Astrocyte of the cerebellum (primary cell): ENCODE measurements at places on chromosomes 12 and 14.

GRCh38 chr12:112859291-112859690 is 47.5 kb upstream of the OAS1 start:
- DNase-seq: no peak

- DNase-seq: peak; percentile 100
Observed at GRCh38 chr12:65656891-65657351, 167.4 kb upstream of the HMGA2 start.

DNA sequence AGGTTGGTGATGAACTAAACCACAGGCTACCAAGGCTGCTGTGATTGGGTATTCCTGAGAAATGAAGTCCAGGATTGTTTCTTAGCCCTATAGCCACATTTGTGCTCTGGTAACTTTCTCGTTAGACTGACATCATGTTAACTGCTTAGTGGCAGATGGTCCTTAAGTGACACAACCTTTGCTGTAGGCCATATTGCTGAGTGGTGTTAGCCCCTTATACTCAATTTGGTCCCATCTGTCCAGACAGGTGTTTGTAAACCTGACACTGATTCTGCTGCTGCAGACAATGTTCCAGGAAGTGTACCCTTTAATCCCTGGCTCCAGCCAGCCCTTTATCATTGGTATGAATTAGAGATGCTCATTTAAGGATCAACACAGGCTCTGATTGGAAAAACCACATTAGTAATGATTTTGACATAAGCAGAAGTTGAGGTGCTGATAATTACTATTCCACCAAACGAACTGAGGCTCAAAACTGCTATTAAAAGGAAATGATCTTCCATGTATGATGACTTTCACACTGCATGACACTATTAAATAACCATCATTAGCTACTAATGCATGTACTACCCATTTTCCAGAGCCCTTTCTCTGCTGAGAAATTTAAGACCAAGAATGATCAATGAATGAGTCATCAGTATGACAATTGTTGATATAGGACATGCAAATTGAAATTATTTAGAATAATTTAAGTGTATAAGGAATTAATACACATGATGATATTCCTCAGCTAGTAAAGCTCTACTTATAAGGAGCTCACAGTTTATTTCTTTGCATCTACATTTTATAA is 3.6 kb upstream of the SSTR1 start:
- no peak for DNase-seq

GRCh38 chr14:55370883-55371455 is 40.7 kb downstream of the ATG14 start:
- DNase-seq: no peak

DNA sequence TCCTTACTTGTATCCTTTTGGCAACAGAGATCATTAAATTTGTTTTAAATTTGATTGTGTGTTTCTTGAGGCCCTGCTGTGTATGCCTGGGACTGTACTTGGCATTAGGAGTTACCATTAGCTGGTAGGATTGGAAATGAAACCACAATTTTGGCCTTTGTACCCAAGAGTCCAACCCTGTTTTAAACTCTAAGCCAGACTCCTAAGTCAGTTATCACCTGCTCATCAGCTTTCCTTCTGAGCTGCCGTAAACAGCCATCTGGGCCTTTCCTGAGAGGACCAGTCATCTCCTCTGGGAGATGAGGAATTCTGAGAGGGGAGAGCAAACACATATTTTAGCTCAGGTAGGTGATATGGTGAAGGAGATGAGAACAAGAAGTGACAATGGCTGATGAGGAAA is 74.3 kb upstream of the SRSF5 start:
- DNase-seq: no peak

DNA sequence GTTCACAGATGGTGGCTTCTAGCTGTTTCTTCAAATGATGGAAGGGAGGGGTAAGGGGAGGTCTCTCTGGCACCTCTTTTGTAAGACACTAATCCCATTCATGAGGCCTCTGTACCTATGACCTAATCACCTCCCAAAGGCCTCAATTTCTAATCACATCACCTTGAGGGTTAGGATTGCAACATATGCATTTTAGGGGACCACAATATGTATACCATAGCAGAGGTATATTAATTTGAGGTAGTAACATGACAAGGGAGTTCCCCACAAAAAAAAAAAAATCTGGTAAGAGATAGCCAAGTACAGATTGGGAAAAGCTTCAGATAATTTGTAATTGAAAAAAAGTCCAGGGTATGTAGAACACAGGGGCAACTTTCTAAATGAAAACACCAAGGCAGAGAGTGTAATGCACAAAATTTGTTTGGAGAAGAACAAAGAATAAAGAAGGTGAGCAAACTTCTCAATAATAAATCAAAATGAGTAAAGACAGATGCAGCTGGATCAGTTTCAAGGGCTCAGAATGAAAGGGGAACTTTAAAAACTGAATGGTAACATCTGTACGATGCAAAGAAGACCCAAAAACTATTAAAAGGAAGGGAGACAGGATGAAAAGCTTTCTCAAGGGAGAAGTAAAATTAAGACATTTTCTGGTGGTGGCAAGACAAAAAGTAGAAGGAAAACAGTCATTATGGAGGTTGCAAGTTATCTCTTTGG is 125.5 kb upstream of the DCN start:
- no peak for DNase-seq

GRCh38 chr12:12954878-12955625 is 3.1 kb upstream of the GPRC5D start:
- DNase-seq: no peak
